ENCODE measurements at places on chromosomes 4 and X. TPM values are rescaled to one million over a fixed set of nuclear protein-coding genes. Genes with fewer than 3 reads are reported as not detected.

- no peak for DNase-seq
Measured at GRCh38 chr4:1307951-1308735, 18.5 kb downstream of the MAEA start.

TCEANC gene
- polyA plus RNA-seq: 0.84 TPM

TMEM154 gene
- 0.58 TPM for polyA plus RNA-seq

INTS6L gene
- 2.0 TPM for polyA plus RNA-seq

DNA sequence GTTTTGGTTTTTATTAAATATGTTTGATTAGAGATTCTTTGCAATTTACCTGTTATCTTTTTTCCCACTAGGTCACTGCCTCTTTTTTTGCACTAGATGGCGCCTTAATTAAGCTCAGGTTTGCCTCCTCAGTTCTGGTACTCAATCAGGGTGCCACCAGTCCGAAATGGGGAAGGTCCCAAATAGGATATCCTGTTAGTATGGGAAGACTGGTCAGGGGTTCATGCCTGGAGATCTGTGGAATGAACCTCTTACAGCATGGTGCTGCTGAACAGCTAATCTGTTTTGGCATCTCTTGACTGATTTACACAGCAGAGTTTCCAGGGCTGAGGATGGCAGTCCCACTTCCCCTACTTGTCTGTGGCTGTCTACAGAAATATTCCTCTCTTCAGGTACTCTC is 24.2 kb upstream of the VSIG1 start:
- no peak for DNase-seq
